ENCODE measurements at places on chromosomes 4 and X.

- peak; percentile 4 for DNase-seq
Measured at GRCh38 chr4:83328521-83329187, 6.0 kb downstream of the HPSE start.

GRCh38 chr4:24796620-24797019 is 1.2 kb downstream of the SOD3 start:
- no peak for DNase-seq

GRCh38 chr4:10080589-10081217 is 35.9 kb downstream of the WDR1 start:
- no peak for DNase-seq

GRCh38 chrX:30301963-30302362 is 7.2 kb downstream of the NR0B1 start:
- DNase-seq = peak; percentile 36

DNA sequence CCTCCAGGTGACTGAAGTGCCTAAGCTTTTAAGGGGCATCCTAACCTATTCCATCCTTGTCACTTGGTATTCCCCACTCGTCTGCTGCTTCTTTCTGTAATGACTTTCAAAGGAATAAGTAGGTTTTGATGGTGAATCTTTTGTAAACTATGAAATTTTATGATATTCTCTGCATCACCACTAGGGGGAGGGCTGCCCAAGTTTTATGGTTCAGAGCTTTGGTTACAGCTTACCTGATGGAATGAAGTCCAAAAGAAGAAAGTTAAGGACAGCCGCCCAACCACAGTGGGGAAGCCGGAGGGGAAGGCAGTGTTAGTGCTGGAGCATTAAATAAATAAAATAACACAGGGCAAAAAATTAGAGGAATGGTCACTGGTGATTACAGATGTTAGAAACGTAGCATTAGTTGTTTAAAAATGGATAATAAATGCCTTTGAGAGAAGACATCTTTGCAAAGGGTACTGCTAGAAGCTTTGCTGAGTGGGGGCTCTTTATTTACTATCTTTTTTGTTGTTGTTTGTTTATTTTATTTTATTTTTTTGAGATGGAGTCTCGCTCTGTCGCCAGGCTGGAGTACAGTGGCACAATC is 204.9 kb downstream of the GBA3 start:
- DNase-seq = peak; percentile 15

DNA sequence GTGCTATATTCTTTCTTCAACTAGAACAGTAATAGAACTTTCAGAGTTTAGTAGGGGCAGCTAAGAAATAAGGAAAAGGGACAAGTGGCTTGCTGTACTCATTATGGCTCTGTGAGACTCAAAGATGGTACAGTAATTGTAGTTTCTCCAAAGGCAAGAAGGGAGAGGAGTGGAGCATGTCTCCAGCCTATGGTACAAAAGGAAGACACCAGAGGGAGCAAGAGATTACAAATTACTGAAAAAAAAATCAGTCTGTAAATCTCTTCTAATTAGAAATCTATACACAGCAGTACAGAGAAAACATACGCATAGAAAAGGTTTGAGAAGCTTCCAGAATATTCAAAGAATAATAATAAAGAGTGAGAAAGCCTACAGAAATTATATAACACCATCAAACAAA is 61.4 kb downstream of the KLHL4 start:
- no peak for DNase-seq

GRCh38 chrX:43349363-43349762 is 306.7 kb upstream of the MAOA start:
- peak; percentile 24 for DNase-seq

DNA sequence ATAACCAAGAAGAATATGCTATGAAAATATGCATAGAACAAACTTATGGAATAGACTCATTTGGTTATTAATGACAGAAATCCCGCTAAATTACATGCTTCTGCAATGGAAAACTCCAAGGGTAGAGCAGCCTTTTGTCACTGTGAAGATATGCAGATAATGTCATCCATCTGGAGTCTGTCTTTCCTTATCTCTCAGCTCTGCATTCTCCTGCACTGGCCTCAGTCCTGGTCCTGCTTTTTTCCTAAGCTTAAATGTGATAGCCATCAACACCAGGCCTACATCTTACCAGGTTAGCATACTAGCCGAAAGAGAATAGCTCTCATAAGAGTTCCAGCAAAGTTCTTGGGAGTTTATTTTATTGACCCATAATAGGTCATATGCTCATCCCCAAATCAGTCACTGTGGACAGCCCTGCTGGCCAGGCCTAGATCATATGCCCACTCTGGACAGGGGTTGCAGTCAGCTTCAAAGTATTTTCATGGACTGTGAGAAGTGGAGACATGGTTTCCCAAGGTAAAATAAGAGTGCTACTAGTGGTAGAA is 86.5 kb upstream of the LEF1 start:
- DNase-seq = no peak

GRCh38 chr4:152448038-152448707 is 87.7 kb downstream of the FBXW7 start:
- no peak for DNase-seq

DNA sequence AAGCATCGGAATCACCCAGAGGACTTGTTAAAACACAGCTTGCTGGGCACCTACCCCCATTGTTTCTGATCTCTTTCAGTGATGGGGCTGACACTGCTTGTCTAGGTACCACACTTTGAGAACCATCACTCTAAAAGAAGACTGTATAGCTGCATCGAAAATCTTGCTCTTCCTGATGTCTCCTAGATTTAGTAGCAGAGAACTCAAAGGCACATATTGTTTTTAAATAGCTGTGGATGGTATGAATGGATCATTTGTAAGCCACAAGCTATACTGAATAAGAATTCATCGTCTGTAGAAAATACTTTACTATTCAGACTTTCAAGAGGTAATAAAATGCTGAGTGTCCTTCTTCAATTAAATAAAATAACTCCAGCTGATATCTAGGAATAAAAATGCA is 405.4 kb downstream of the ANKRD50 start:
- DNase-seq = no peak

DNA sequence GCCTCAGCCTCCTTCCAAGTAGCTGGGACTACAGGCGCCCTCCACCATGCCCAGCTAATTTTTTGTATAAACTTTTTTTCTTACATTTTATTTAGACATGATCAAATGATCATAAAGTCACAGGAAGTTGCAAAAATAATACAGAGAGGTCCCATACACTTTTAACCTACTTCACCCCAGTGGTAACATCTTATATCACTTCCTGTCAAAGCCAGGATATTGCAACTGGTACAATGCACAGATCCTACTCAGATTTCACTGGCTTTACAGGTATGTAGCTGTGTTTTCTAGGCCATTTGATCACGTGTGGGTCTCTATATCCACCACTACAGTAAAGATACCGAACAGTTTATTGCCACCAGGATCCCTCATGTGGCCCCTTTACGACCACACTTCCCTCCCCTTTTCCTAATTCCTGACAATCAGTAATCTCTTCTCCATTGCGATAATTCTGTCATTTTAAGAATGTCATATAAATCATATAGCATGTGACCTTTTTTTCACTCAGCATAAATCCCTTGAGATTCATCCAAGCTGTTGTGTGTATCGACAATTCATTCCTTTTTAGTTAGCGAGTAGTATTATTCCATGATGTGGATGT is 18.0 kb downstream of the RPS6KA3 start:
- no peak for DNase-seq

DNA sequence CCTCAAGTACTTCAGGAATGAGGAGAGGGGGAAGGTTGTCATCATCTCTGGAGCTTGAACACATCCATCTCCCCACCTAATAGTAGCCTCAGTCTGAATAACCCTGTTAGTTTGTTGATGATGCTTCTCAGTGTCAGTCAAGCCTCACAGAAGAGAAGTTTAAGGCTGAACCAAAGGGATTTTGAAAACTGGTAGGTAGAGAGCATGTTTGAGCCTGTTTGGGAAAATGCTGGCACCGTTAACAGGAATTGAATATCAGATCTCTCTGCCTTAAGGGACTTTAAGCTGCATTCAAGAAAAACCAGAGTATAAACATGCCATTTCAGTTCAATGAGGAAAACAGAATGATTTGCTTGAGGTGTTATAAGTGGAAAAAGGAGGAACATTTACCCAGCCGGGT is 73.1 kb downstream of the MAPK10 start:
- DNase-seq = no peak

- no peak for DNase-seq
Measured at GRCh38 chrX:78769946-78770345, 22.4 kb downstream of the LPAR4 start.

- DNase-seq = peak; percentile 0
Measured at GRCh38 chrX:140467211-140467610, 37.7 kb downstream of the SOX3 start.

- no peak for DNase-seq
Measured at GRCh38 chrX:133559909-133560308, 144.6 kb upstream of the GPC4 start.

- no peak for DNase-seq
Measured at GRCh38 chr4:11497972-11498371, 69.3 kb upstream of the HS3ST1 start.

GRCh38 chr4:78962597-78963115 is 23.4 kb upstream of the PAQR3 start:
- DNase-seq = peak; percentile 16

- peak; percentile 4 for DNase-seq
Measured at GRCh38 chrX:37685381-37686359, at the start of gene XK. Gene XK (plus strand): TSS chrX:37685791. CDS start chrX:37685962, 171 bp downstream.

DNA sequence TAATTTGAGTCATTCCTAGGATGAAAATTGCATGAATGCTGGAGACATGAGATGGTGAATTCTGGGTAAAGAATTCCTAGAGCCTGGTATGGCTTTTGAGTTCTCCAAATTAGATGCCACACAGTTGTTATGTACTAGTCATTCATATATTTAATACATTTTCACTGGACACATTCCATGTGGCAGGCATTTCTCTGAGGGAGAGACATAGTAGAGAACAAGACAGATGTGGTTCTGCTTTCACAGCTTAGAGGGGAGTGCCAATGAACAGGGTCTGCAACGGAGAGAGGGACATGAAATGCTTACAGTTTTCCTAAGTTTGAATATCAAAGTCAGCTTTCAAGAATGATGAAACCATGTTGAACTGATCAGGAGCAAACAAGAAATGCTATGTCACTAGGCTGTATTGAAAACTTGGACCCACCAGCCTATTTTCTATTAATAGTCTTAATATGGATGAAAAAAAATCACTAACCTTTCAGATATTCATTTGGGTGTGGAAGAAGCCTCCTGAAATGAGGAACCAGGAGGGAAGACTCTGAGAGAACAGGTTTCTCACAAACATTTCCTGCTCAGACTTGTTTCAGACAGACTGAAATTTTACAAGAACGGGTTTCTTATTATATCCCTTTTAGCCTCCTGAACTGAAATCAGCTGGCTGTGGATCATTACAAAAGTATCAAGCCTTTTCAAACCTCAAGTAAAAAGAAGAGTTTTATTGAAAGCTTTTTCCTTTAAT is 276.0 kb upstream of the TET2 start:
- no peak for DNase-seq

- no peak for DNase-seq
Measured at GRCh38 chr4:161359491-161359890, 804.3 kb downstream of the FSTL5 start.

- DNase-seq = no peak
Measured at GRCh38 chr4:108116423-108117168, 52.1 kb downstream of the LEF1 start.

DNA sequence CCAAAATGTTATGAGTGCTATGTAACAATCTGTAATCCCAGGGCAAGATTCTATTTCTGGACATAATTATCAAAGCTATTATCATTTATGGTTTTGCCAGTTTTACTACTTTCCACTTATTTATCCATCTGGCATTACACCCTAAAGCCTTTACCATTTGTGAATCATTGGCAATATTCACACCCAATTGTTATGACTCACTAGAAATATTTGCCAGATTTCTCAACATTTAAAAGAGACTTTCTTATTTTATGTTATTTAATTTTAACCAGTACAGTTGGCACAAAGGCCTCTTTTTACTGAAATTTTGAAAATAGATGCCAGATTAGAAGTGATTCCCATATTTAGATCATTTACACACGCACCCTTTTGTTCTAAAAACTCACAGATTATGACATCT is 242.7 kb upstream of the WDFY3 start:
- DNase-seq = peak; percentile 2

DNA sequence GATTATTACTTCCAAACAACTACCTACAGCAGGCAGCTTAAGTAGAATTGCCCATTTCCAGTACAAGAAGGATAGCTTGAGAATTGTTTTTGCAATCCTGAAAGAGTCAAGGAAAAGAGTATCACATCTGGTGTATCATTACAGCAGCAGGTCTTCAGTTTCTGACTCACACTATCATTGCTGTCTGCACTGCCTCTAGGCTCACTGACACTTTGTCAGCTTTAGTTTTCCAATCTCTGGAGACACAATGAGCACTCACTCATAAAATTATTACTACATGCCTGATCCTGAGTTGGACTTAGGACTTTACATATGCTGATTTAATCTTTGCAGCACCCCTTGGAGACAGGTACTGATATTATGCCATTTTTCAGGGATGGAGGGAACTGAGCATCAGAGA is 244.6 kb upstream of the BOD1L1 start:
- peak; percentile 44 for DNase-seq

- peak; percentile 82 for DNase-seq
Measured at GRCh38 chrX:45517090-45517973, 316.7 kb upstream of the DIPK2B start.

DNA sequence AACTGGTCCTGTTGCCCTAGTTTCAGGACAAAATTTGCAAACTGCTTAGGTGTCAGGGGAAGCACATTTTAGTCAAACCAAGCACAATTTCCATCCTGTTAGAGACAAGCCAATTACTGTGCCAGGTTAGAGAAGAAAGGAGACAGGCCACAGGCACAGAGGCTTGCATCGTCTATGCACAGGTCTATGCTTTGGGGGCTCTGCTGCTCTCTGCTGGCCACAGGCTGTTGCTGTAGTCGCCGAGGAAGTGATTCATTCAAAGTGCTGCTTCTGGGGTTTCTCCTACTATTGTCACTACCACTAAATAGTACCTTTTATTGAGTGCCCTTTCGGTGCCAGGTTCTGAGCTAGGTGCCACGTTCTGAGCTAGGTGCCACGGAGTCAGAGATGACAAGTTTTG is 45.5 kb downstream of the VGLL1 start:
- peak; percentile 48 for DNase-seq

DNA sequence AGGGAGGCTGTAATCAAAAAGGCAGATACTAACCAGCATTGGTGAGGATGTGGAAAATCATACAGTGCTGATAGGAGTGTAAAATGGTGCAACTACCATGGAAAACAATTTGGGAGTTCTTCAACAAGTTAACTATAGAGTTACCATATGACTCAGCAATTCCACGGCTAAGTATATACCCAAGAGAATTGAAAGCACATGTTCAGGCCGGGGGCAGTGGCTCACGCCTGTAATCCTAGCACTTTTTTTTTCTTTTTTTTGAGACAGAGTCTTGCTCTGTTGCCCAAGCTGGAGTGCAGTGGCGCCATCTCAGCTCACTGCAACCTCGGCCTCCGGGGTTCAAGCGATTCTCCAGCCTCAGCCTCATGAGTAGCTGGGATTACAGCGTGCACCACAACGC is 15.0 kb upstream of the CD99L2 start:
- peak; percentile 78 for DNase-seq

- no peak for DNase-seq
Measured at GRCh38 chr4:114998316-114998715, 115.1 kb downstream of the NDST4 start.

- DNase-seq = no peak
Measured at GRCh38 chr4:124939908-124940307, 227.4 kb upstream of the ANKRD50 start.

Measured in EH (cell line).